ENCODE measurements at places on chromosomes 2 and 18.
A peak's percentile ranks its signal among the peaks of the same experiment; 100 is the strongest.

- no peak for DNase-seq
Measured at GRCh38 chr2:234212534-234212933, 162.0 kb downstream of the SPP2 start.

DNA sequence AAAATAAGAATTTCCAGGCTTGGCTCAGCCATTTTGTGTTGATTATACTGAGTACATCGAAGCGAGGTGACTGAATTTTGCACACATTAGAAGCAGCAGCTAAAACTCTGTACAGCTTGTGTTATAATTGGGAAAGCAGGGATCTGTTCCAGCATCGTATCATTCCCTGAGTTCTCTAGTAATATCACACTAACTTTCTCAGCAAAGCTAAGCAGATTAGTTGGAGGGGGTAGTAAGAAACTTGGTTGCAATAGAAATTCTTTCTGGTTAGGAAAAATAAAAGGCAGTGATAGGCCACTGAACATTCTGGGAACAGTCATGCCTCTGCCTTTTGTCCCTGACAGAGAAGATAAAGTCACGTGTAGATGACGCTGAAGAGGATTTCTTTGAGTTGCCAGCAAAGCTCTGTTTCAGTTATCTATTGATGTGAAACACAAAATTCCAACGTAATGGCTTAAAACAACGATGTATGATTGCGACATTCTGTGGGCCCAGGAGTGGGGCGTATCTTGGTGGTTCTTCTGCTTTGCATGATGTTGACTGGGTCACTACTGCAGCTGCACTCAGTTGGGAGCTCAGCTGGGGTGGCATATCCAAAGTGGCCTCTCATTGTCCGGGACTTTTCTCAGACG is 202.1 kb upstream of the MEX3C start:
- no peak for DNase-seq

- DNase-seq: no peak
Measured at GRCh38 chr2:212345966-212346365, 192.6 kb downstream of the ERBB4 start.

- DNase-seq: no peak
Measured at GRCh38 chr2:187546762-187547333, 7.4 kb downstream of the TFPI start.

DNA sequence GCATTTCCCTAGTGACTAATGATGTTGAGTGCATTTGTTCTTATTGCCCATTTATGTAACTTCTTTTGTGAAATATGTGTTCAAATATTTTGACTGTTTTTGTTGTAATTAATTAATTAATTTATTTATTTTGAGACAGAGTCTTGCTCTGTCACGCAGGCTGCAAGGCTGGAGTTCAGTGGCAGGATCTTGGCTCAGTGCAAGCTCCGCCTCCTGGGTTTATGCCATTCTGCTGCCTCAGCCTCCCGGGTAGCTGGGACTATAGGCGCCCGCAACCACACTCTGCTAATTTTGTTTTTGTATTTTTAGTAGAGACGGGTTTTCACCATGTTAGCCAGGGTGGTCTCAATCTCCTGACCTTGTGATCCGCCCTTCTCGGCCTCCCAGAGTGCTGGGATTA is 71.9 kb downstream of the TAF4B start:
- no peak for DNase-seq

DNA sequence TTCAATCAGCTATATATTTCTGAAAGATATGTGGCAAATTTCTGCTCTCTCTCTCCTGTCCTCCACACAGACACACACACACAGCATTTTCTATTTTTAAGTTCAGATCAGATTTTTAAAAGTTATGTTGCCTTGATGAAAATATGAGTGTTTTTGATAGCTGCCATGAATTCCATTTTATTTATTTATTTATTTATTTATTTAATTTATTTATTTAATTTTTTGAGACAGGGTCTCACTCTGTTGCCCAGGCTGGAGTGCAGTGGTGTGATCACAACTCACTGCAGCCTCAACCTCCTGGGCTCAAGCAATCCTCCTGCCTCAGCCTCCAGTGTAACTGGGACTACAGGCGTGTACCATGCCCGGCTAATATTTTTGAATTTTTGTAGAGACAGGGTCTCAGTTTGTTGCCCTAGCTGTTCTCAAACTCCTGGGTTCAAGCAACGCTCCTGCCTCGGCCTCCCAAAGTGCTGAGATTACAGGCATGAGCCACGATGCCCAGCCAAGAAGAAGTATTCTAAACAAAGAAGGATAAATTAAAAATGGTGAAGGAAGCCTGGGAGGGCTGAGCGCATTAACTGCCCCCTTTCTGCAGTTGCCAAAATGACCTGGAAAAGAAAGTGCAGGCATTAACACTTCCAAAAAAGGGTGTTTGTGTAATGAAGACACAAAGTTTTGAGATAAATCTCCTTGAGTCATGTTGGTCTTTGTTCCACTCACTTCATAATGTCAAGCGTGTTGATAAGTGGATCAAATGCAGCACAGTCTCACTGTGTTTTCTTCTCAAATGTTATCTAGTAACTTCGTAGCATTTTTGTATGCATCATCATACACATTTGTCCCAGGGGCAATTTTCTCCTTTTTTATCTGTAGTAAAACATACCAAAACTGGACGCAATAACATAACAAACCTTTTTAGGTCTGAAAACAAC is 11.1 kb upstream of the IMPA2 start:
- DNase-seq: no peak

DNA sequence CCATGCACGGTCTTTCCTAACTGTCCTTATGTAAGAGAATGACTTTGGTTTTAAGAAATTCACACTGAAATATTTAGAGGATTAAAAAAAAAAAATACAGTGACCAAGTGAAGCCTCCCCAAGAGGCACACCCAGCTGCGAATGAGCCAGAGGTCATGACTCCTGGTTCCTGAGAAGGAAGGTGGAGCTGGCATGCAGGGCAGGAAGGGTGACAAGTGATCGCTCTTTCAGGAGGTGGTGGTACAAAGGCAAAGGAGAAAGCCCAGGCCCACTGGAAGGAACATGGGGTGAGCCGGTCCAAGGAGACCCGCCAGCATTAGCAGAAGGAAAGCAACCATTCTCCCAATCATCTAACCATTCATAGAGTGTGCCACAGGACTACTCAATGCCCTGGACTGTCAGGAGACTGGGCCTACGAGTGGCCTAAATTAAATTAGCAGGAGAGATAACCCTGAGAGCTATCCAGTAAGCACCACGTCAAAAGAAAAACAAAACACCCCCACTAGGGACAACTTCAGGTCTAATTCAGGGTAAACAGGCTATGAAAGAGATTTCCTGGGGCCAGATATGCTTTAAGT is 7.8 kb downstream of the INO80C start:
- no peak for DNase-seq

- DNase-seq: no peak
Measured at GRCh38 chr2:201219328-201220096, 36.6 kb downstream of the CASP10 start.

GRCh38 chr2:238370094-238370822 is 49.9 kb downstream of the TRAF3IP1 start:
- DNase-seq: no peak

DNA sequence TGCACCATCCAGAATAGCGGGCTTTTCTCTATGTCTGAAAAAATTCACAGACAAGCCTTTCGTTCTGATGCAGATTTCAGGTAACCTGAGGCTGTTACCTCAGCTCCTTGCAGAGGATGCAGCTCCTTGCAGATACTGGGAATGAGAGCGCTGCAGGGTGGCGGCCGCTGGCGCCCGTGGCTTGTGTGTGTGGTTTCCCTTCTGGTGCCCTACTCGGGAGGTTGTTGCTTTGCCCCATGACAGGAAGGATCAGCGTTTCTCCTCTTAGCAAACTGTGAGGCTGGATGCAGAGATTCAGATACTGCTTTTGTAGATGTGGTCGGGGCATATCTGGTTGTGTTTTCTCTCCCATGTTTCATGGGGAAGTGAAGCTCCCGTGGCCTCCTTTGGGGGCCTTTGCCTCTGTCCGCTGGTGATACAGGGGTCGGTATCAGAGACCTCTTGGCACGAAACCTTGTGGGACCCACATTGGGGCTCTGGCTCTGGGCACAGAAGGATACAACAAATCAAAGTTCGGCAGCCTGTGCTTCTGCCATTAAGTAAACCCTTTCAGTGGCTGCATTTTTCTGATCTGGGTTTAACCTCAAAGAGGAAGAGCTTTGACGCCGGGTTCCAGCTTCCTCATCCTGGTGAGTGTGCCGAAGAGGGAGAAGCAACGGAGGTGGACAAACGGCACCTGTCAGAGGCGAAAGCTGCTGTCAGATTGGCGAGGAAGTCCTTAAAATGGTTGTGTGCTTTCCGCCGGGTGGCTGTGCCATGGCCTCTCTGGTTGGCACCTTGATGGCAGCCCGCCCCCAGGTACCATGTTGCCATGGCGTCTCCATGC is 127.8 kb downstream of the MBP start:
- peak; percentile 17 for DNase-seq

GRCh38 chr2:219215871-219216534 is 2.8 kb downstream of the ABCB6 start:
- DNase-seq: no peak

DNA sequence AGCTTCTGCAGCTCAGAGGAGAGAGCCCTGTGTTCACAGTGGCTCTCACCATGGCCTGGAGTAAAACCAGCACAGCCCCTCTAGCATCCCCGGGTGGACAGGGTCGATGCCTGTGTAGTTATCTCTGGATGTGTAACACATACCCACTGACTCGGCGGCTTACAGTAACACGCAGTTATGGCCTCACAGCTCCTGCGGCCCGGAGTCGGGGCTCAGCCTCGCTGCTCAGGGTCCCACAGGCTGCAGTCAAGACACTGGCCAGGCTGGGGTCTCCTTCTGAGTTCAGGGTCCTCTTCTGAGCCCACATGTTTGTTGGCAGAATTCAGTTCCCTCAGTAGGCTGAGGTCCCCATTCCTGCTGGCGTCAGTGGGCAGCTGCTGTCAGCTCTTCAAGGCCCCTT is 2.5 kb upstream of the RAB17 start:
- no peak for DNase-seq

GRCh38 chr2:47751856-47752414 is 31.0 kb upstream of the MSH6 start:
- no peak for DNase-seq

DNA sequence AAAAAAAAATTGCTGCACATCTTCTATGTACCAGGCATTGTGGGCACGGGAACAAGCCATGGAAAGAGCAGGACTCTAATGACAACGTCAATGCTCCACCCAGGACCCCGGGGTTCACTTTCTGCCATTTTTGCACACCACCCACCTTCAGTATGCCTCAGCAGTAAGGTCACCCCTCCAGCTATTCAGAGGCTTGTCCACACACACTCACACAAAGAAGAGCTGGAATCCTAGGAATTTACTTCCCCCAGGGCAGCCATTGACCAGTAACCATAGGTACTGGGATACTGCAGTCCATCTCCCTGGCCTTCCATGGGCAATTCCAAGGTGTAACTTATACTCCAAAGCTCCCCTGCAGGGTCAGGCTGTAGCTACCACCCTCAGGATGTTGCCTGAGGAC is 170.8 kb downstream of the SUCLG1 start:
- no peak for DNase-seq

DNA sequence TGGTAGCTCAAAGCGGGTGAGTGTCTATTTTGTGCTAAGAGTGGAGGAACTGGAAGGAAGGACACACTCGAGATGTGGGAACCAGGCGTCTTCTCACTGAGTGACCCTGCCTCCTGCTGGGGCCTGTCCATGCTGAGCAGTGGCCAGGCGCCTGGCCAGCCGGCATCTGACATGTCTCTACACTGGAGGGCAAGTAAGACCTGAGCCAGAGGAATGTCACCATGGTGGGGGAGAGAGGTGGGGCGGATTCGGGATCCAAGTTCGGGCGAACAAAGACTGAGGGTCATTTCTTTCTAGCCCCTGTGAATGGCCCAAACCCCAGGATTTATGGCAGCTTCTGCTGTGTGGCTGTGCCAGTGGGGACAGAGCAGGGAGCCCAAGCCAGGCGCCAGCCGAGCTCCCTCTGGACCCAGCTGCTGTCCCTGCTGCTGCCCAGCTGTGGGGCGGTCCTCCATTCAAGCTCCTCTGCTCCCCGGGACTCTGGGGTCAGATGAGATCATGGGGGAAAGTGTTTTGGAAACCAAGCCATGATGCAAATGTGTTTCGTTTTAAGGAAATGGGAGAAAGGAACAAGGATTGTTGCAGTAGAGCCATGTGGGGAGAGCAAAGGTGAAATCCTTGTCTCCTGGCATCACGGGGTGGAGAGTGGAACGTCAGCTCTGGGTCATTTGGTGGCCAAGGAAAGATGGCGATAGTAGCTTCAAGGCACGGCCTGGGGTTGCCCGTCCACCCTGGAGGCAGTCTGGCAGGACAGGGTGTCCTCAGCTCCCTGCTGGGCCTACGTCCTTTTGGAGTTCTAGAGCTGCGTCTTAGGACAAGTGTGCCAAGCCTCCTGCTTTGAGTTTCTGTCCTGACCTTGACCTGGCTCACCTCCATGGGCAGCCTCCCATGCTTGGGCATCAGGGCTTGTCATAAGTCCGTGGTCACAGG is 8.1 kb downstream of the ACKR3 start:
- DNase-seq: no peak

DNA sequence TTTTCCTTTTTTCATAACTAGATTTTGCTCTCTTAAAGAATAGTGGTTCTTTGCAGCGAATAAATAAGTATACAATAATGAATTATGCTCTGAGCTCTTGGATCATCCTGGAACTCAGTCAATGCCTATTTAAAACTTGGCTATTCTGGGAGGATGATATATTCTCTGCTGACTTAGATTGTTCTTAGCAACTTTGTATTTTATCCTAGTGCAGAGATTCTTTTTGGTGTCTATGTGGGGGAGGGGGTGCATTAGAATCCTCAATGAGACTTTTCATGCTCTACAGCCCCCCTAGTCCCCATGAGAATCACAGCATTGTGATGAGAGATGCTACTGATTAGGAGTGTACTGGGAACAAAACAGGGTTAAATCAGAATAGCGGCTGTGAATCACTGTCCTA is 8.8 kb upstream of the FAM98A start:
- no peak for DNase-seq

GRCh38 chr2:102313471-102313870 is 2.1 kb downstream of the IL1RL1 start:
- DNase-seq: no peak

DNA sequence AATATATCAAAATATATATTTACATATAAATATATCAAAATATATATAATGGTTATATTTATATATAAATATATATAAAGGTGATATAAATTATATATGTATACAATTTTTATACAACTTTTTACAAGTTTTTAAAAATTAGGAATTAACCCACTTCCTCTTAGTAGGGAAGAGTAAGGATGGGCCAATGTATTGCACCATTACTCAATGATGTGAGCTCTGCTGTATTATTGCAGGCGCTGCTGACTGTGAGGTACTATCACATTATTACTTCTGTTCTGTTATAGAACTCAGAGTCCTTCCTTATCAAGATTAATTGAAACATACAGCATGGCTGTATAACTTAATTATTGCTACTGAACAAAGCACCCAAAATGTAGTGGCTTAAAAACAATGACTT is 46.0 kb downstream of the CCDC195 start:
- DNase-seq: no peak

DNA sequence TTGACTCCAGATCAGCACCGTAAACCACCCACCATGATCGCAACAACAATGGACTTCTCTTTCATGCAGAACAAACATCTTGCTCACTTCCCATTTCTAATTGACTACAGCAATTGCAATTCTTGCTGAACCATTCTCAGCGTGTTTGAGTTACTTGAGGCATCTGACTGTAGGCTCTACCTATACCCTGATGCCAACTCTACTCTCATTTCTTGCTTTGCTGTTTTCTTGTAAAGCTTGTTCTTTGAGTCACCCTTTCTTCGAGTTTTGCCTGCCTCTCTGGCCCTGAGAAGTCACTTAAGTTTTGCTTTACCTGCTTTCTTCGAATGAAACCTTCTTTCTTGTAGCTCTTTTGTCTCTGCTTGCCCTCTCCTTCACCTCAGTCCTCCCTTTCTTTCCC is 160.5 kb upstream of the RND3 start:
- DNase-seq: no peak

Measured in central memory CD4-positive, alpha-beta T cell (primary cell).